ENCODE measurements at places on chromosomes 4 and X. TPM values are rescaled to one million over a fixed set of nuclear protein-coding genes. Genes with fewer than 3 reads are reported as not detected.

GRCh38 chr4:56372774-56373173 lies 14.5 kb downstream of the AASDH start:
- DNase-seq, result no peak

DNA sequence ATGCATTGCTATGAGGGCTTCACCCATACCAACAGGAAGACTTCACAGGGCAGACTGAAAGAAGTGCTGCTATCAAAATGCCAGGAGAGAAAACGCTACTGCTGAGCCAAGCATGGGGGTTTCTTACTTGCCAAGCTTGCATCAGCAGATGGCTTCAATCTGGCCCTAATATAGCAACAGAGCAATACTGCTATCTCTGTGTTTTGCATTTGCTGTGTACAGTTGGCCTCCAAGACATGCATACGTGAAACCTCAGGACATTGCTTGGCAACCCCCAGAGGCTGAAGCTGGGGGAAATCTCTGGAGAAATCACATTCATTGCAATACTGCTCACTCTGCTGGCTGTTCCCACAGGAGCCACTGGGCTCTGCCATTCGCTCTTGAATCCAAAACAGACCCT lies 127.2 kb upstream of the GPC4 start:
- no peak for DNase-seq

DNA sequence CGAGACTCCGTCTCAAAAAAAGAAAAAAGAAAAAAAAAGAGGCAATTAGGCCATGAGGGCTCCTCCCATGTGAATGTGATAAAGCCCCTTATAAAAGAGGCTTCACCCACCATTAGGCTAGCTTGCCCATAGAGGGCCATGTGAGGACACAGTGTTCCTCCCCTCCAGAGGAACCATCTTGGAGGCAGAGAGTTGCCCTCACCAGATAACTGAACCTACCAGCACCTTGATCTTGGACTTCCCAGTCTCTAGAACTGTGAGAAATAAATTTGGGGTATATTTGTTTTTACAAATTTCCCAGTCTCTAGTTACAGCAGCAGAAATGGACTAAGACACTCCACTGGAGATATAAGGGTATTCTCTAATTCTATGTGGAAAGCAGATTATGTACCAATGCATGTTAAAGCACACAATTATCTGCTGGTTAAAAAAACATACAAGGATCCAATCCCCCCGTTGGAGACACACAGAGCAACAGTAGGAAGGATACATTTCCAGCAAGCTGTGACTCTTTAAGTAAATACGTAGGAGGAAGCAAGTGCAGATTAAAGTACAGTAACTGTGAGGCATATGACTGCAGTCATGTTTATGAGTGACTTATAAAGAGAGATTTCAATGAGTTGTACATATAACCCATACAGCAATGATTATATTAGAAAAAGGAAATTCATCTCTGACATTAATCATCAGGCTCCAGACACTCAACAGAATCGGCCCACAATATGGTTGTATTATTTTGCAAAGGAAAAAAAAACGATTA lies 21.4 kb downstream of the SH3RF1 start:
- no peak for DNase-seq

- DNase-seq, result no peak
Measured at GRCh38 chr4:154836030-154836429, 55.0 kb downstream of the RBM46 start.

- DNase-seq, result peak; percentile 83
Measured at GRCh38 chrX:41733939-41734338, 10.0 kb downstream of the GPR82 start.

GRCh38 chr4:85637778-85638177 lies 162.8 kb downstream of the ARHGAP24 start:
- DNase-seq, result no peak

DNA sequence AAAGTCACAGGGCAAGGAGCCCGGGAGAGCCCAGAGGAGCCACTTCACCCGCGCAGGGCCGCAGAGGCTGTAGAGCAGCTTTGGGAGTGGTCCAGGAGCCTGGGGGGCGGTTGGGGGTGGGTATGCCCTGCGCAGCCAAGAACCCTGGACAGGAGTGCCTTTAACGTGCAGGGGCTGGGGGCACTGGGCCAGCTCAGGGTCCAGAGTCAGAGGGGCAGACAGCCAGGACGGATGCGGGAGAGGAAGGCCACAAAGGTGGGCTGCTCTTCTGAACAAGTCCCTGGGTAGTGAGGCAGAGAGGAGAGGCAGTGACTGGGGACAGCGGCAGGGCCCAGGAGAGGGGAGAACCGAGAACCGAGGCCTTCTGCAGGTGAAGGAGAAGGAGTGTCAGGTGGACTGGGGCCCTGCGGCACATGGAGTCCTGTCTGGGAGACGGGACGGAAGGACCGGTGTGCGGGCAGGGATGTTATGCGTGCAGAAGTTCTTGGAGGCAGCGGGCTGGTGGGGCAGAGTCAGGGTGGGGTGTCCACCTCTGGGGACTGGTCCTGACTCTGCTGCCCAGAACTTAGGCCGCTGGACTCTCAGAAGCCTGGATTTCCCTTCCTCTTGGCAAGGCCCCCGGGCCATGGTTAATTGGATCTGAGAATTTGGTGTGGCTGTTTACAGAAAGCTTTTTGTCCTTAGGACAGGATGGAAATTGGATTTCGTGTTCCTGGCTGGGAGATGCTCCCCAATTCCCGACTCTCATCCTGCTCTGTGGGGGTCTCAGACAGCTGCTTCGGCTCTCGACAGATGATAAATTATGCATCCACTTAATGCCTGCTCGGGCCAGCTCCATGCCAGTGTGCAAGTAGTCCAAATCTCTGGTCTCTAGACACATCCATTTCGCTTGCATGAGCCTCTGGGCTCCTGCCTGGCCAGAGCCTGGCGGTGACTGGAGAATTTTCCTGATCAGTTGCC lies 31.9 kb downstream of the ADRA2C start:
- DNase-seq, result no peak

- no peak for DNase-seq
Measured at GRCh38 chr4:189845145-189845846, 95.4 kb upstream of the FRG1 start.

GRCh38 chrX:39677978-39678791 lies 419.6 kb downstream of the BCOR start:
- no peak for DNase-seq

- DNase-seq, result no peak
Measured at GRCh38 chr4:90421161-90421560, 294.0 kb downstream of the CCSER1 start.

GRCh38 chr4:113821856-113822255 lies 60.3 kb upstream of the CAMK2D start:
- no peak for DNase-seq

DNA sequence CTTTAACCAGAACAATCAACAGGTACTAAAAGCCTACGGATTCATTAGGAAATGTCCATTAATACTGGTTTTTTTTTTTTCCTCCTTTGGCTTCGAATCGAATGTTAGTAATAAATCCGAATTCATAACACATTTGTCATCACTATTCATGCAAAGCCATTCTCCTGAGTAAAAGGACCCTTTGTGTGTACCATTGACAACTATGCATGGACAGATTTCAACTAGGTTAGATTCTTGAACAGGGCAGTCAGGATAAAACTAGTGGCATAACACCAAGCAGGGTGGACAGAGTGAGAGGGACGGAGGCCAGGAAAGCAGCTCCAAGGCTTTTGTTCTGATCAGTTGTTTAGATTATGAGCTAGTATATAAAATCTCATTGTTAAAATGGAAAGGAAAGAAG lies 1722.0 kb upstream of the TENM3 start:
- no peak for DNase-seq

DNA sequence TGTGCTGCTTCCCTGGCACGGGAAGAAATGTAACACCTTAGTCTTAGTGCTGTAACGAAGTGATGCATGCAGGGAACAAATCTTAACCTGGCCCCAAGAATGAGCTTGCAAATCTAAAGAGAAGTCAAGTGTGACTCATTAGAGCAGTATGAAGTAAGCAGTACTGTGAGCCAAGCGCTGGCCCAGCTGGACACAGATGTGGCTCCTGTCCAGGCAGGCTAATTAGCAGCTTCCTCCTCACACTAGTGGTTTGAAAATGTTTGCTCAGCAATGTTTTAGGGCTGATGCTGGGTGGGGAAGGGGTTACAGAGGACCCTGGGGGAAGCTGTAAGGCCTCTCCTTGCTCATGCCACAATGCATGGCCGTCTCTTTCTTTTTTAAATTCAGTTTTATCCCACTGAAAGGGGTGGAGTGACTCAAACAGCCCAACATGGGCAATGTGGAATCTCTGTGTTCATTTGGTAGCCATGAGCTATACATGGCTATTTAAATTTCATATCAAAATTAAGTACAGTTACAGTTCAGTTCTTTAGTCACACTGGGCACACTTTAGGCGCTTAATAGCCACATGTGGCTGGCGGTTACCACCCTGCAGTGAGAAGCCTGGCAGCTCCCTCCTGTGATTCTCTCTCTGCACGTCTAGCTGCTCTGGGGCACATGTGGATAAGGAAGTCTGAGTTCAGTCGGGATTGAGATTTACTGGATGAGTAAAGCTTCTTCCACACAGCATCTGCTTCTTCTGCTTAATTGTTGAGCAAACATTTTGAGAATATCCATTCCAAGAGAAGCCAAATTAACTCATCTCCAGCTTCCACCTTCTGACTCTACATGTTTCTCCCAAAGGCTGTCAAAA lies 48.8 kb downstream of the MAP7D2 start:
- DNase-seq, result no peak

- no peak for DNase-seq
Measured at GRCh38 chr4:127134490-127134889, 498.3 kb upstream of the INTU start.

DNA sequence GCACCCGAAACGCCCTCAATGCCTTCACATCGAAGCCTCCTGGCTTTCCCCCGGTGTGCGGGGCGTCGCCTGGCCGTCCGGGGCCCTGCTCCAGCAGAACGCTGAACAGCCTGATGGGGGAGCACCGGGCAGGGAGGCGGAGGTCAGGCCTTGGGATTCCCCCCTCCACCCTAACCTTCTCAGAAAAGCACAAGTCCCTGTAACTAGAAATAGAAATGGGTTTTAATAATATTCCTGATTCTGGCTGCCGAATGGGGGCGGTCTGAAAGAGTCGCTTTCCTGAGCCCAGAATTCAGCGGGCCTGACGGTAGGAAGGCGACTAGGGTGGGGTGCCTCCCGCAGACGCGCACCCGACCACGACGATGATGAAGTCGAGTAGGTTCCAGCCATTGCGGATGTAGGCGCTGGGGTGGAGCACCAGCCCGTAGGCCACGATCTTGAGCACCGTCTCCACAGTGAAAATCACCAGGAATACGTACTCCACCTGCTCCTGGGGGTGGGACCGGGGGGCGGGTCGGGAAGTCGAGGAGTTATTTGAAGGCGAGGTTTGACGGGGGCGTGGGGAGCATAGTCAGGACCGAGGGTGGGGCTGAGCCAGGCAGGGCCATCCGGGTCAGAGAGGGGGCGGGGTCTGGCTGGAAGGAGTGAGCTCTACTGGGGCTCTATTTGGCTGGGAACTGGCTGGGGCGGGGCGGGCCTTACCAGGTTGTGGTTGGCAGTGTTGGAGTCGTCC lies 2.5 kb downstream of the CACNA1F start:
- peak; percentile 77 for DNase-seq

- DNase-seq, result no peak
Measured at GRCh38 chr4:111045992-111046391, 423.1 kb upstream of the PITX2 start.

GRCh38 chr4:39044364-39044955 lies 12.3 kb upstream of the TMEM156 start:
- peak; percentile 99 for DNase-seq

DNA sequence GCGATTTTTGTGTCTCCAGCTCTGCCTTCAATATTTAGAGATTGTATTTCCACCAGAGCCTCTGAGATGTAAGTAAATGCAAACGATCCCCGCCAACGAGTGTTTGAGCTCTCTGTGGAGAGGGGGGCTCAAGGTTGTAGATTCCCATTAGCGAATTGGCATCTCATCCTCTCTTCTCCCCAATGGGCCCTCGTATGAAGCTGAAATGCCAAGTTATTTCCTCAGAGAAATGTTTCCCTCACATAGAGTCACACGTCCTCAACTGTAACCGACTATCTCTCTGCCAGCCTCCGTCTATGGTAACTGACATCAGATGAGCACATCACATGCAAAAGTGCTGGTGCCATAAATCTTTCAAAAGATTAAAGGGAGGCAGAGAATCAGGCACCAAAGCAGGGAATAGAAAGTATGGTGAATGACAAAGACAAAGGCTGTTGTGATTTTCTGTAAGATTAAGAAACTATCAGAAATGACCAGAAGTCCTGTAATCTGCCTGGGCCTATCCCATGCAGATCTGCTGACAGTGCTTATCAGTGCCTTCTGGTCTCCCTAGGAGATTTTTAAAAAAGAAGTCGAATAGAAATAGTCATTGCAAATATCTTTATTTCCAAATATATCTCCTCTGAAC lies 157.1 kb downstream of the PDGFRA start:
- no peak for DNase-seq

- no peak for DNase-seq
Measured at GRCh38 chr4:39354254-39354552, 12.0 kb downstream of the RFC1 start.

GRCh38 chr4:173525118-173526011 lies 4.7 kb downstream of the HAND2 start:
- DNase-seq, result peak; percentile 17

- no peak for DNase-seq
Measured at GRCh38 chr4:2365913-2366210, 52.6 kb downstream of the ZFYVE28 start.

DNA sequence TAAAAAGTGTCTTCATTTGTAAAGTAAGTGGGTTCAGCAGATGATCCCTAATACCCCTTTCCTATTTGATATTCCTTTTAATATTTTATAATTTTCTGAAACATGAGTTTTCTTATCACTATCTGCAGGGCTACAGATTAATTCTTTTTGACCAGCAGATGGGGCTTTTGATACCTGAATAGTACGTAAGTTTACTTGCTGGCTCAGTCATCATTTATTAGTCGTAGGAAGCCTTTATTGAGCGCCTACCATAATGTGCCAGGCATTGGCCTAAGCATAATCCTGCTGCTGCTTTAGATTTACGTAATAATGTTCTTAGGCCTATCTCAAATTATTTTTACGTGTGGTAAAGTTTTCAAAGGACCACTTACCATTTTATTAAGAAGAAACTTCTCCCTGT lies 33.1 kb downstream of the OSTC start:
- DNase-seq, result no peak

DNA sequence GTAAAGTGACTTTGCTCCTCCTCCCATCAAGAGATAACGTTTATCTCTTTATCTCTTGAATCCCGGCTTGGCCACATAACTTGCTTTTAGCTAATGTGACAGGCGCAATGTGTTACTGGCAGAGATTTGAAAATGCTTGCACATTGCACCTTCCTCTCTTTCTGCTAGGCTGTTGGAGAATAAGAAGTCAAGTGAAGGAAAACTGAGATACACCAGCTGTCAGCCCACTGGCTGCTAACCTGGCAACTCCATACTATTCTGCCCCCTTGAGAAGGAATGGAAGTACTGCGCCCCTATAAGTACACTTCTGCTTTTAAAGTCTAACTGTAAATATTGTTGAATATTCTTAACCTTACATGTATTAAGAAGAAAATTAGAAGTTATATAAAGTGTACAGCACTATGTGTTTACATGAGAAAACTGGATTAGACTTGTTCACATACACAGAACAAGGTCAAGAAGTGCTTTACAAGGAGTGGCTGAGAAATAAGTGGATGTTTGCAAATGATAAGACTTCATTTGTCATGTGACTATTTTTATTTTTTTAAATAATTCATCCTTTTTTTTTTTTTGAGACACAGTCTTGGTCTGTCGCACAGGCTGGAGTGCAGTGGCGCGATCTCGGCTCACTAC lies 424.5 kb upstream of the CTSO start:
- no peak for DNase-seq

The WNK3 gene
- total RNA-seq, result 1.2 TPM

The MRPS18C gene
- total RNA-seq, result 45.0 TPM

The TRIM75 gene
- not detected for total RNA-seq

The PPEF1 gene
- total RNA-seq, result 0.52 TPM

The ADAD1 gene
- not detected for total RNA-seq

The CLRN2 gene
- not detected for total RNA-seq

The AFF2 gene
- total RNA-seq, result 12.0 TPM
